ENCODE measurements at places on chromosomes 6 and 20.

GRCh38 chr6:107815846-107816245 is 8.3 kb downstream of the SCML4 start:
- no peak for DNase-seq

DNA sequence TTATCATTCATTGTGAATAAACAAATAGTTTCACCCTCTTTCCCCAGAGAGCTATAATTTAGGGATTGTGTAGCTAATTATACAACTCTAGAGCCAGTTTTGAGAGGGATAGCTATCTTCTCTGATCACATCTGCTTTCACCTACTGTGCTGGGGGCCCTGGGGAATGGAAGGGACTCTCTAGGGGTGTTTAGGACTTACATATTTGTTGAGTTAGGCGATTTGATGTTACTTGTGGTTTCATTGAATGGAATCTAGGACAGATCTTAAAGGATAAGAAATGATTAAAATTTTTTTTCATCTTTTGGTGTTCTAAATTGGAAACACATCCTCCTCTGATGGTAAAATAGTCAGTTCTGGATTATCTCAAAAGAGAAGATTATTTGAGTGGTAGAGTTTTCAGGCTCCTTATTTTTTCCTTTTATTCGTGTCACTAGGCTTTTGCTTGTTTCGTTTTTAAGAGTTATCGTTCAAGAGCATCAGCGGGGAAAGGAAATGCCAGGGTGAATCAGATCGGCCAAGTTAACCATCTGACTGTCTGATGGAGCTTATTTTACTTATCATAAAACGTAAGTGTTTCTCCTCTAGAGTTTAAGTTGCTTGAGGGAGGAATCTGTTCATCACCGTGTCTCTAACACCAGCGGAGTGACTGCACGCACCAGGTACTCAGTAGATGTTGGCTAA is 236.7 kb downstream of the FARS2 start:
- no peak for DNase-seq

DNA sequence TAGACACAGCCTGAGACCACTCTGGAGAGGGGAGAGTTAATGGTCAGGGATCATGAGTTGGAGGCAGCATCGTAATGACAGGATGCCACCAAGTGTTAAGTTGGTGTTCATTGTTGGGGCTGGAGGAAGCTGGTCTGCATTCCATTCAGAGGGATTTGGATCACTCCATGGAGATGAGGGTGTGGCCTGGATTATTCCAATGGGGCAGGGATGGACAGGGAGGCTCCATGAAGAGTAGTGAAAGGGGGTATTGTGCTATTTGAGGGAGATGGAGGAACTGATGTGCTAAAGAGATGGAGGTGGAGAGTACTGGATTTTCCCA is 1.1 kb downstream of the SAPCD1 start:
- no peak for DNase-seq

DNA sequence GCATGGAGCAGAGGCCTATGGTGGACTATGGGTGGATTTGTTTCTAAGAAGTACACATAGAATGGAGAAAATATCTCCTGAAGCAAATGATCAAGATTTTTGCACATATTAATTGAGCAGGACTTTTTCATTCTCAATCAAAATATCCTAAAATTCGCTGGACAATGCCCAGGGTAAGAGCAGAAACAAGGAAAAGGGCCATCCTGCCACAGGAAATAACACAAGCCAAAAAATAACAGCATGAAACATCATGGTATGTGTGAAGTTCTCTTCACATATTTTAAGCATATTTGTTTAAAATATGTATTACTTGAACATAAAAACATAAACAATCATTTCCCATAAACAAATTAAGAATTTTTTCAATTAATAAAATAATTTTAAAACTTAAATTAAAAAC is 868.9 kb downstream of the EPHA7 start:
- no peak for DNase-seq

GRCh38 chr6:121879149-121879548 is 443.7 kb downstream of the GJA1 start:
- no peak for DNase-seq

GRCh38 chr6:14735956-14736486 is 509.8 kb upstream of the JARID2 start:
- DNase-seq: no peak
